ENCODE measurements at places on chromosomes 16 and 17. TPM values are rescaled to one million over a fixed set of nuclear protein-coding genes. Genes with fewer than 3 reads are reported as not detected.

RHBDL3 gene
- under 0.01 TPM for total RNA-seq

AIPL1 gene
- not detected for total RNA-seq

DHRS11 gene
- total RNA-seq = 13.2 TPM

KRT9 gene
- total RNA-seq = not detected

KRT36 gene
- not detected for total RNA-seq

TAT gene
- not detected for total RNA-seq

PRAC1 gene
- not detected for total RNA-seq

STX4 gene
- total RNA-seq = 19.5 TPM

NEUROD2 gene
- total RNA-seq = not detected

- no peak for DNase-seq
Observed at GRCh38 chr16:87490096-87490798, 2.6 kb downstream of the ZCCHC14 start.

DNA sequence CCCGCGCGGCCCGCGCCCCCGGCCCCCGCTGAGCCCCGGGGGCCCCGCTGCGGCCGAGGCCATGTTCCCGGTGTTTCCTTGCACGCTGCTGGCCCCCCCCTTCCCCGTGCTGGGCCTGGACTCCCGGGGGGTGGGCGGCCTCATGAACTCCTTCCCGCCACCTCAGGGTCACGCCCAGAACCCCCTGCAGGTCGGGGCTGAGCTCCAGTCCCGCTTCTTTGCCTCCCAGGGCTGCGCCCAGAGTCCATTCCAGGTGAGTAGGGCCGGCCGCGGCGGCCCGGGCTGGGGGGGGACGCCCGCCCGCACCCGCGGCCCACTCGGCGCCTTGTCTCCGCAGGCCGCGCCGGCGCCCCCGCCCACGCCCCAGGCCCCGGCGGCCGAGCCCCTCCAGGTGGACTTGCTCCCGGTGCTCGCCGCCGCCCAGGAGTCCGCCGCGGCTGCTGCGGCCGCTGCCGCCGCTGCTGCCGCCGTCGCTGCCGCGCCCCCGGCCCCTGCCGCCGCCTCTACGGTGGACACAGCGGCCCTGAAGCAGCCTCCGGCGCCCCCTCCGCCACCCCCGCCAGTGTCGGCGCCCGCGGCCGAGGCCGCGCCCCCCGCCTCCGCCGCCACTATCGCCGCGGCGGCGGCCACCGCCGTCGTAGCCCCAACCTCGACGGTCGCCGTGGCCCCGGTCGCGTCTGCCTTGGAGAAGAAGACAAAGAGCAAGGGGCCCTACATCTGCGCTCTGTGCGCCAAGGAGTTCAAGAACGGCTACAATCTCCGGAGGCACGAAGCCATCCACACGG is 504 bp downstream of the MAZ start:
- DNase-seq = no peak

DNA sequence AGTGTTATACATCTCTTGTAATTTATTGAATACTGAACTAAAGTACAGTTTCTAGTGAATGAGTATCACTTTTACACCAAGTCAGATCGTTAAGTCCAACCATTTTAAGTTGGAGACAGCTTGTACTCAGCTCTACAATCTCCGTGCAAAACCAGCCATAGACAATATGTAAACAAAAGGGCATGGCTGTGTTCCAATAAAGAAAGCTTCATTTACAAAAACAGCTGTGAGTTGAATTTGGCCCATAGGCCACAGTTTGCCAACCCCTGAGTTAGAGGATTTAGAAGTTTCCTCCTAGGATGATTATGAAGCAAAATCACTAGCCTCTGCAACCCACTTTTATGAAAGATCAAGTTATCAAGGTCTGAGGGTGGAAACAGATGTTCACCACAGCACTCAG is 105.7 kb upstream of the RCVRN start:
- DNase-seq = no peak

GRCh38 chr16:65896448-65897153 is 469.9 kb upstream of the CDH5 start:
- no peak for DNase-seq

DNA sequence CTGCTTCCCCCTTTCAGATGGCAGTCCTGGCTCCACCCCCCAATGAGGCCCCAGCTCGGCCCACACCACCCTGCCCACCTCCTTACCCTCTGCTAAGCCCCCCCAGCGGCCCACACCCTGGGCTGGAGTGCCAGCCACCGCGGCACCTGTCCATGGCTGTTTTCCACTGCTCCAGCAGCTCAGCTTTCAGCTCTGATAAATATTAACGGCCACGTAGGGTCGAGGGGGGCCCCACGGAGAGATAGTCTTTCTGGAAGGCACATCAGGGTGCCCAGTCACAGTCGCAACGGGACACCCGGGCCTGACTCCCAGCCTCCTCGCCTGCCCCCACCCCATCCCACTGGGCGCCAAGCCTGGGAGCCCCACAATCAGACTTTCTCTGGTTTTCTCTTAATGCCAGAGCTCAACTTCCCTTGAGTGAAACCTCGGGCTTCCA is 46.5 kb upstream of the CIBAR2 start:
- DNase-seq = no peak

DNA sequence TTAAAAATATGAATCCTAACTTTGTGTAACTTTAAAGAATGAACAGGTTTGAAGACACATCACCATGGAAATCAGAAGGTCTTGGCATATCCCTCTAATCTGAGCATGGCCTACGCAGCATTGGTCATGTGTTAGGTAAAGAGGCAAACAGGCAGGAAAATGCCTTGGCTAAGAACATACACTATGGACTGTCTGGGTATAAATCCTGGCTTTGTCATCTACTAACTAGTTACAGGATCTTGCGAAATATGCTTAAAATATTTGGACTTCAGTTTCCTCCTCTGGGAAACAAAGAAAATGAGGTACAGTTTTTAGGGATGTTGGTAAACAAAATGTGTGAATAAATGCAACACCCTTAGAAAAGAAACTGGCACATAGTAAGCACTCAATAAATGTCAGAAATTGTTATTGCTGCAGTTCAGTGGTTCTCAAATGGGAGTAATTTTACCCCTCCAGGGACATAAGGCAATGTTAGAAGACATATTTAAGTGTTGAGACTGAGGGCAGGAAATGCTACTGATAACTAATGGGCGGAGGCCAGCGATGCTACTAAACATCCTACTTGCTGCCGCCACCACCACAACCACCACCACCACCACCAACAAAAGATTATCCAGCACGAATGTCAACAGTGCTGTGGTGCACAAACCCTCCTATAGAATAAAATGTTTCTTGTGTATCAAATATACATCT is 770.8 kb upstream of the SOX9 start:
- no peak for DNase-seq

GRCh38 chr16:2817340-2818271 is 569 bp downstream of the PRSS21 start:
- DNase-seq = no peak

DNA sequence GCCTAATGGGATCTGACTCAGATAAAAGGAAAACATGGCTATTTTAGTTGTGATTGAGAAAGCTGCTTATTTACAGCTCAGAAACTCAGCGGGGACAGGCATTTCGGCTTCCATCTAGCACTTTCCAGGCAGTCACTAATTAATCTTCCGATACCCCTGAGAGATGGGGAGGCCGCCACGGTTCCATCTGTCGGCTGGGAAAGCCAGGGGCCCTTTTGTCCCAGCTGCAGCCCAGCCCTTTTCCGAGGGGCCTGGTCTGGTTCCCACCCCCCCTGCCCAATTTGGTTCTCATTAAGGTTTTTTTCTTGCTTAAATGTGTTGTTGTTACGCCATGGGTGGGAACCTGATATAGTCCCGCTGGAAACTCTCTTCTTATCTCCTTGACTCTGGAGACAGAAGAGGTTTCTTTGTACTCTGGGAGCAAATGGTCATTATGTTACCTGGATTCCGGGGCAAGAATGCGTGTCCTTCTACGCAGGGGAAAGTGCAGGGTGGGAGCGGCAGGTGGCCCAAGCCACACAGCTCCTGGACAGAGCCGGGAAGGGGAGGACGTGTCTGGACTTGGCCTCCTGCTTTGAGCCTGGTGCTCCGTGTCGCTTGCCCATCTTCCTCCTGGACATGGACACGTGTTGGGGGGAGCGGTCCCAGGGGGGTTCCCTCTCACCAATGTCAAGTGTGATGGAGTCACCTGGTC is 50.9 kb upstream of the GSE1 start:
- DNase-seq = no peak

DNA sequence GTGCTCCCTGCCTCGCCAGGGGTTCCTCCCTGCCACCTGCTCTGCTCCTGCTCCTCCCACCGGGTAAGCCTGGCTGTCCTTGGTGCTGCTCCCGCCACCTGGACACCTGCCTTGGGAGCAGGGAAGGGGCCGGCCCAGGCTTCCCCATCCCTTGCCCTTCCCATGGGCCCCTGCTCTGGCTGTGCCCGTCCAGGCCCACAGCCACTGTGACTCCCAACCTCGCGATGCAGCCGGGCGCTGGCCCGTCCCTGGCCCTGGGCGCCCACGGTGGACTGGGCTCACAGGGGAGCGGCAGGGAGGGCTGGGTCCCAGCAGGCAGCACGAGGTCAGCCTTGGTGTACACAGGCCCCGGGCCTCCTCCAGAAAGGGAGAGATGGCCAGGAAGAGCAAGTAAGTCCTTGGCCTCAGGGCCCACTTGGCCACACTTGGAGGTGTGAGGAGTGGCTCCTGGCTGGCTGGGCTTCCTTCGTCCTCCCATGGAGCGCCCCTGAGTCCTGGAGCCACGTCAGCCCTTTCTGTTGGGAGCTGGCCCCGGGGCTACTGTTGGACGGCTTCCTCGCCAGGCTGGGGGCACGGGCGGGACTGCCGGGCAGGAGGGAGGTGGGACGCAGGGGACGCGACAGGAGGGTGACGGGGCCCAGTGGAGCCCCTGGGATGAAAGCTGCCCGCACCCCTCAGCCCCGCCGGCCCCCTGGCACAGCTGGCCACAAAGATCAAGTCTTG is 15.3 kb downstream of the ENGASE start:
- no peak for DNase-seq

DNA sequence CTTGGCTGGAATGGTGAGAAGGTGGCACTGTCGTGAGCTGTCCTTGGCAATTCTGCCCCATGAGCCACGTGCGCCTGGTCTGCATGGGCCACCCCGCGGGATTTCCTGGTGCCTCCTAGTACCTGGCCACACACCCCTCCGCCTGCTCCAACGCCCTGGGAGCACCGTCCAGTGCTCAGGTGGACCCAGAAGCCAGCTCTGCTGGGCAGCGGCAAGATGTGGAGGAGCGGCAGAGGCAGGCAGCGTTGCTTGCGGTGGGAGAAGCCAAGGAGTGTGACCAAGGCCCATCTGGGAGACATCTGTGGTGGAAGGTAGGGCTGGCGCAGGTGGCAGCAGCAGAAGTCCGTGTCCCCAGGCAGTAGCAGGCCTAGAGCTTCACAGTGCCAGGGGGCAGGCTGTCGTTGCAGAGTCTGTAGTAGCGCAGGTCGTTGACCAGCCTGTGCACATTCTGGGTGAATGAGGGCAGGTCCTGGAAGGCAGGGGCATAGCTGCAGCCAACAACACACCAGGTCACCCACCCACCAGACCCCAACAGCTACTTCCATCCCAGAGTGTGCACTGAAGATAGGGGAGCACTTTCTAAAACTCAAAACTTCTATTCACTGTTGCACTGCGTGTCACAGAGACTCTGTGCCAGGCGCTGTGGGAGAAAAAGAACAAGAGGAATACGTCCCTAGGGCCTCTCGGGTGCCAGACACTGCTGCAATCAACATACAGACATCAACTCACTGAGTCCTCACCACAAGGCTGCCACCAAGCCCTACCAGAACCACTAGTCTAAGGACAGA is 34.9 kb upstream of the GSG1L start:
- DNase-seq = no peak

DNA sequence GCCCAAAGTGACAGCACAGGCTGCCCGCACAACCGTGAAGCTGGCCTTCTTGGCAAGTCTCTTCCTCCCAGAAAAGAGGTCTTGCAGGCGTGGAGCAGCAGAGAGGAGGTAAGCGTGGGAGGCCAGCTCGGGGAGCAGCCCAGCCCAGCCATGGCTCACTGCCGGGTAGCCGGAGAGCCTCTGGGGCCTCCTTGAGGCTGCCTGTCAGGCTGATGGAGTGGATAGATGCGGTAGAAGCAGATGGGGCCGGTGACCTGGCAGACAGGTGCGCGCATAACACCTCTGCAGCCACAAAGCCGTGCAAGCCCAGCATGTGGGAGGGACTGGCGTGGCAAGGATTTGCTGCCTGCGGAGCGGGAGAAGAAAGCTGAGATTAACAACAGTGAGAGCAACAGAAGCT is 17.1 kb upstream of the DOK4 start:
- DNase-seq = no peak

GRCh38 chr16:87836844-87837581 is 32.3 kb downstream of the SLC7A5 start:
- DNase-seq = no peak

DNA sequence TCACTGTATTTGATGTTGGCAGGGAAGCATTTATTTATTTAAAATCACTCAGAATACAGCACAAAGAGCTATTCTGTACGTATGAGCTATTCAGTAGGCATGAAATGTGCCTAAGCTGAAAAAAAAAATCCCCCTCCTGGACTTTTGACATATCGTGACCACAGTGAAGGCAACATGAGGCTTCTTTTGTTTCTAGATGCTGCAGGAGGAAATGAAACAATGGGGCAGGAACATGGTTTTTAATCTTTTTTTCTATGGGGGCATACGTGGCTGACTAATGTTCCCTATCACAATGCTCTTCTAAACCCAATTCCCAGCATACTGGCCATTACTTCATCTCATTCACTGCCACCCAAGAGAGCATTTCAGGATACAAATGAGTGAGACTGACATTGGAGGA is 191.0 kb upstream of the PMFBP1 start:
- no peak for DNase-seq

DNA sequence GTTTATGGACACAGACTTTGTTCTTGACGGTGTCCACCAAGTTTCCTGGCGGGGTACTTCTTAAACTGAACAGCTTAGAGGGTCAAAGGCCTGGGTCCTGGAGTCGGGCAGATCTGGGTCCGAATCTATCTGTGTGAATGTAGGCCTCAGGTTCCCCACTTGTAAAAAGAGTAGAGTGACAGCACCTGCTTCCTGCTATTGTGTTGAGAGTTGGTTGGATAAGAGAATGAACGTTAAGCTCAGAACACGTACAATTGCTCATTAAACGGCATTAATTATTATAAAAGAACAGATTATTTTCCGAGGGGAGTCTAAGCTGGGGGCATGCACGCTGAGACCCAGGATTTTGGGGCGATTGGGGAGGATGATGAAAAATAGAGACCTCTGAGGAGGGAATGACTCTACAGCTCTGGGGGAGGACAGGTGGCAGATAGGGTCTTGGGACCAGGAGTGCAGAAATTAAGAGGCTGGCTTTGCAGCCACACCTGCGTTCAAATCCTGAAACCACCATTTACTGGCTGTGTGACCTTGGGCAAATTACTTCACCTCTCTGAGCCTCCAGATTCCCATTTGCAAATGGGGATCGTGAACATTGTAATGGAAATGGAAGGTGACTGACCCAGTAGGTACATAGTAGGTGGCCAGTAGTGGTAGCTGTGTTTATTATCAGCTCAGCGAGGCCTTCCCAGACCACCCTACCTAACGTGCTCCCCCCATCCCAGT is 862 bp downstream of the CLEC16A start:
- DNase-seq = no peak

GRCh38 chr17:9367156-9367555 is 208.5 kb downstream of the STX8 start:
- DNase-seq = no peak

- DNase-seq = no peak
Observed at GRCh38 chr16:87435372-87436224, 43.5 kb downstream of the MAP1LC3B start.

- no peak for DNase-seq
Observed at GRCh38 chr17:57552114-57552624, 192.9 kb downstream of the CCDC182 start.
